ENCODE measurements at places on chromosomes 5 and 9.

DNA sequence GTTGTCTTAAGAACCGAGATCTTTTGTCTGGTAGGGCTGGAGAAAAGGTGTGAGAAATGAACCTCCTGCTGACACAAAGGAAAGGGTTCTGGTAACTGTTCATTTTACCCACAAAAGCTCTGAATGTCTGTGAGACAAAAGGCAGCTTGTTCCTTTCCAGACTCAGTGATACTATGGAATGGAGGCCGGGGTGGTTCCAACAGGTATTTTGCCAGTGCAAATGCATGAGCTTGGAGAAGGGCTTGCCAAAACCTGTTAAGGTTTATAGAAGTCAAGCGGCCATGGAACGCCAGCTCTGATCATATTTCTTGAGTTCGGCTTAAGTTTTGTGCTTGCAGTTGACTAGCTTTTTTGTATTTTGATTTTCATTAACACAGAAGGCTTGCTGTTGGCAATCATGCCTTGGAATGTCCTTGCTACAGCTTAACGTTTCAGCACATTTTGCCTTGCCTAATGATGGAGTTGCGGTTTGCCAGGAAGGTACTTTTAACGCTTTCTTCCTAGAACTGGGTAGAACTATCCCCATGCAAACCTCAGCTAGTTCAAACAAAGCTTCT, 328.6 kb downstream of the PIK3R1 start:
- H3K4me3 ChIP-seq: no peak overlapping the region
- no peak for DNase-seq
- no peaks in the 10 kb centered on the region for H3K36me3 ChIP-seq
- H3K27me3 ChIP-seq: no peaks in the 10 kb centered on the region

- H3K27me3 ChIP-seq: no peaks in the 10 kb centered on the region
- peak overlapping the region; percentile 60 for H3K4me3 ChIP-seq
- H3K36me3 ChIP-seq: no peaks in the 10 kb centered on the region
These were observed 148.8 kb downstream of the MEF2C start for GRCh38 chr5:88734191-88734640.

- H3K36me3 ChIP-seq: no peaks in the 10 kb centered on the region
- no peak for DNase-seq
- no peak overlapping the region for H3K27ac ChIP-seq
- H3K4me3 ChIP-seq: no peak overlapping the region
- no peaks in the 10 kb centered on the region for H3K27me3 ChIP-seq
- peaks cover 4% of the 10 kb centered on the region for H3K4me1 ChIP-seq
These were observed 44.9 kb upstream of the SLC12A2 start for GRCh38 chr5:128038643-128039042.

DNA sequence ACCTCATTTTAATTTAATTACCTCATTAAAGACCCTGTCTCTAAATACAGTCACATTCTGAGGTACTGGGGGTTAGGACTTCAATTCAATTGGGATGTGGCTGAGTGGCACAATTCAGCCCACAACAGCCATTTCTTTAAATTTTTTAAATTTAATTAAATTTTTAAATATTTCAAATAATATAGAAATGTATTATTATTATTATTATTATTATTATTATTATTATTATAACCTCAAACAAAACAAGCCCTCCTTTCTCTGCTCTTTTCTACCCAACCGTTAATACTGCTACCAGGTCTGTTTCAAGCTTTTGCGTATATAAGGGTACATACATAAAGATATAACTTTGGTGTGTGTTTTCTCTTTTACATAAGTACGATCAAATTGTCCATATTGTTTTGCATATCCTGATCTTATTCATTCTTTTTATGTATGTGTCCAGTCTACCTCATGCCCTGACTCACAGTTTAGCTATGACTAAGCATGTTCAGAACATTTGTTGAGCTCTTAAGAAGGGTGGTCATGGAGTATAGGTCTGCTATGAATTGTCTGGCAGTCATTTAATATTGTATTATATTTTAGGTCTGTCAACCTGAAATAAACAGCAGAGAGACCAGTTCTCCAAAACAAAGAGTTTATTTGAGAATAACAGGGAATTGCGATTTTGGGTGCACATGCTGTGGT, 16.1 kb upstream of the RAB14 start:
- no peak for DNase-seq
- peaks cover 7% of the 10 kb centered on the region for H3K4me1 ChIP-seq
- H3K36me3 ChIP-seq: no peaks in the 10 kb centered on the region
- H3K27me3 ChIP-seq: no peaks in the 10 kb centered on the region

DNA sequence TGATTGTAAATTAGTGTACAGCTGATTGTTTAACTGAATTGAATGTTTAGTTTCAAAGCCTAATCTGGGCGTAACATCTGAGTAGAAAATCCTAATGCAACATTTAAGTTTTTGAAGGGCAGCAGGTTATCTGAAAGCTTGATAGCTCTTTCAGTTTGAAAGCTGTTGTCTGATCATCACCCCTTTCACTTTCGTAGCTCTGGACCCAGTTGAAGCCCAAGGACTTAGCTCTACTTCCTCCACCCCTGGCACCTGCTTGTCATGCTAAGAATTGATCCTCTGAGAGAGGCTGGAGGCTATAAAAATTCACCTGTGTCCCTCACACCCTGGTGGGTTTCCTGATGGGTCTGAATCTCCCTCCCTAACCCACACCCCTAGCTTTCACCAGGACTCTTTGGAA, 86.0 kb downstream of the ZFAND5 start:
- no peak for DNase-seq
- no peaks in the 10 kb centered on the region for H3K36me3 ChIP-seq
- no peaks in the 10 kb centered on the region for H3K4me1 ChIP-seq
- no peak overlapping the region for H3K27ac ChIP-seq

DNA sequence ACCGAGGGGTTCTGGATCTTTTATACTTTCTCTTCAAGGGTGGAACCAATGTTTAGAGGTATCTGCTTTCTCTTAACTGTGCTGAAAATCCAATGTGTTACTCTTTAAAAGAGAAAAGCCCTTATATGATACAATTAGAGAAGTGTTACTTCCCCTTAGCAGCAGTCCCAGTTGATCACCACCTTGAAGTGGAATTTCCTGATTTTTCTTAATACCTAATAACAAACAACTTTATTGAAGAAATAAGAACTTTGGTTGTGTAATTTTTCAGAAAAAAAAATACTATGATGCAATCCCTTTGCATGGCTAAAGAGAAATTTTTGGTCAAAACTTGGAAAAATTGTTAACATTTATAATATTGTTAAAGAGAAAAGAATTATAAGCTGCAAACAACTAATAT, 24.7 kb downstream of the SLC1A3 start:
- H3K27me3 ChIP-seq: no peaks in the 10 kb centered on the region
- DNase-seq: no peak
- H3K4me1 ChIP-seq: no peaks in the 10 kb centered on the region
- no peak overlapping the region for H3K27ac ChIP-seq

GRCh38 chr9:438961-439768, 224.5 kb downstream of the DOCK8 start:
- no peak for DNase-seq
- peaks cover 11% of the 10 kb centered on the region for H3K4me1 ChIP-seq
- no peak overlapping the region for H3K27ac ChIP-seq
- no peaks in the 10 kb centered on the region for H3K27me3 ChIP-seq
- H3K36me3 ChIP-seq: no peaks in the 10 kb centered on the region
- H3K4me3 ChIP-seq: no peak overlapping the region

GRCh38 chr9:100619665-100620064, 41.8 kb downstream of the CAVIN4 start:
- no peak for DNase-seq
- no peak overlapping the region for H3K27ac ChIP-seq
- no peaks in the 10 kb centered on the region for H3K4me1 ChIP-seq
- H3K36me3 ChIP-seq: no peaks in the 10 kb centered on the region

DNA sequence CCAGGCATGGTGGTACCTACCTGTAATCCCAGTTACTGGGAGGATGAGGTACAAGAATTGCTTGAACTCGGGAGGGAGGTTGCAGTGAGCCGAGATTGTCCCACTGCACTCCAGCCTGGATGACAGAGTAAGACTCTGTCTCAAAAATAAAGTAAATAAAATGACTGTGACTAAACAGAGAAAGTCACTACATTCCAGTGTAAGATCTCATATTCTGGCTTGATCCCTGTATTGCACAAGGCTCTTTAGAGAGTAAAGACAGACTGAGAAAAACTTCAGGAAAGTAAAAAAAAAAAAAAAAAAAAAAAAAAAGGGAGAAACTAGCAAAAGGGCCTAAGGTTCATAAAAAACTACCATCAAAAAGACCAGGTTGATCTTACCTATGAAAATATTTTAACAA, 106.6 kb upstream of the PJA2 start:
- no peak overlapping the region for H3K27ac ChIP-seq
- H3K4me3 ChIP-seq: no peak overlapping the region
- DNase-seq: no peak
- H3K4me1 ChIP-seq: no peaks in the 10 kb centered on the region

All from thoracic aorta (tissue), 2 donors.